ENCODE measurements at places on chromosomes 6 and 20.

DNA sequence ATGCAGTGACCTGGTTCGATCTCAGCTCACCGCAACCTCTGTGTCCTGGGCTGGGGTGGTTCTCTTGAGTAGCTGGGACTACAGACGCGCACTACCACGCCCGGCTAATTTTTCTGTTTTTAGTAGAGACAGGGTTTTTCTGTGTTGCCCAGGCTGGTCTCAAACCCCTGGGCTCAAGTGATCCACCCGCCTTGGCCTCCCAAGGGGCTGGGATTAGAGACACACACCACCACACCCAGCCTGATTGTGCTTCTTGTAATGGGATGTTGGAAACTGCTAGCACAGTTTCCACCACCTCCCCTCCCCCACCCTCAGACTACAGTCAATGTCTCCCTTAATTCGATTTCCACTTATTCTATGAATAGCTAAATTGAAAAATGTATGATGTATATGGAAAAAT, 22.6 kb upstream of the DSP start:
- DNase-seq: no peak

GRCh38 chr6:3560211-3560610, 103.4 kb upstream of the SLC22A23 start:
- no peak for DNase-seq

DNA sequence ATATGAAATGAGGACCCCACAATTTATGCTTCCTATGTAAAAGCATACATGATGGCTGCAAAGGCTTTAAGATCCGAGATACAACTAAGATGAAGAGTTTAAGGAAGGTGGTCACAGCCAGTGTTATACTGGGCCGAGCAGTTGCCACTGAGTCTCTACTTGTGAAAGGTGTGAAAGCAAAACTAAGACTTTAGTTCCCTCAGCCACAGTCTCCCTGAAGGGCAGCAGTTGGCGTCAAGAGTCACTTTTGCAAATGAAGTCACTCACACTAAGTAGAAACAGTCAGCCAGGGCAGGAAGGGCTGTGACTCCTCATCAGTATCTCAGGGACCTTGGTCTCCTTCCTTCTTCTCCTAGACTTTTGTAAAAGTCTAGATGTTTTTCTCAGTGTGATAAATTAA, 191.6 kb upstream of the MCHR2 start:
- no peak for DNase-seq

GRCh38 chr6:89675949-89676748, 37.6 kb upstream of the LYRM2 start:
- DNase-seq: no peak

DNA sequence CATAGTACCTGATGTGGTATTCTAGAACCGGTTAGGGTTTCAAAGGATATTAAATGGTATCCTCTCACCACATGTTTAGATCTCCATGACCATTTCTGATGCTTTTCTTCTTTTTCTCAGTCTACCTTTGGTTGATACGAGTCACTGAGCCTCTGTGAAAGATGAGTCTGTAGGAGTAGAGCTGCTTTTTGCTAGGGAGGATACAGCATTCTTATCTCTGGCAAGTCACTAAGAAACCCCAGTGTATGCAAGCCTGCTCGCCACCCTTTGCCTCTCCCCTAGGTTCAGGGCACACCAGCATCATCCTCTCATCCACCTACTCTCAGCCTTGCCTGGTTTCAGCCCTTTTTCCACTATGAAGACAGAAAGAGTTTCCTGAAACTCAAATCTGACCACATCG, 89.9 kb downstream of the MTFR2 start:
- DNase-seq: no peak

GRCh38 chr20:1752045-1752444, 94.5 kb upstream of the SIRPG start:
- DNase-seq: no peak

- DNase-seq: no peak
Measured at GRCh38 chr6:163327165-163327880, 87.2 kb upstream of the QKI start.

DNA sequence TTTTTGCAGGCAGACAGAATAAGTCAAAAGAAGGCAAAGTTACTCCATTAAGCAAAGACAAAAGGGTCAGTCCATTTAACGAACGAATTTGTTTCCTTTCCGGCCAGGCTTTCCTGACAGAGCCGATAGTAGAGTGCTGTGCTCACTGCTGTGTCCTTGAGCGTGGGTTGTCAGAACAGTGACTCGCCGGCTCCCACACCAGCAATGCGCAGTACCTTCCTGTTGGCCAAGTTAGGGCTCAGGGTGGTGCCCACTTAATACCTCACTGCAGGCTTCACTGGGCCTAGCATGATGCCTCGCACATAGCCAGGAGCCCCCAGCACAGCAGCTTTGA, 294.7 kb downstream of the FOXC1 start:
- DNase-seq: no peak

DNA sequence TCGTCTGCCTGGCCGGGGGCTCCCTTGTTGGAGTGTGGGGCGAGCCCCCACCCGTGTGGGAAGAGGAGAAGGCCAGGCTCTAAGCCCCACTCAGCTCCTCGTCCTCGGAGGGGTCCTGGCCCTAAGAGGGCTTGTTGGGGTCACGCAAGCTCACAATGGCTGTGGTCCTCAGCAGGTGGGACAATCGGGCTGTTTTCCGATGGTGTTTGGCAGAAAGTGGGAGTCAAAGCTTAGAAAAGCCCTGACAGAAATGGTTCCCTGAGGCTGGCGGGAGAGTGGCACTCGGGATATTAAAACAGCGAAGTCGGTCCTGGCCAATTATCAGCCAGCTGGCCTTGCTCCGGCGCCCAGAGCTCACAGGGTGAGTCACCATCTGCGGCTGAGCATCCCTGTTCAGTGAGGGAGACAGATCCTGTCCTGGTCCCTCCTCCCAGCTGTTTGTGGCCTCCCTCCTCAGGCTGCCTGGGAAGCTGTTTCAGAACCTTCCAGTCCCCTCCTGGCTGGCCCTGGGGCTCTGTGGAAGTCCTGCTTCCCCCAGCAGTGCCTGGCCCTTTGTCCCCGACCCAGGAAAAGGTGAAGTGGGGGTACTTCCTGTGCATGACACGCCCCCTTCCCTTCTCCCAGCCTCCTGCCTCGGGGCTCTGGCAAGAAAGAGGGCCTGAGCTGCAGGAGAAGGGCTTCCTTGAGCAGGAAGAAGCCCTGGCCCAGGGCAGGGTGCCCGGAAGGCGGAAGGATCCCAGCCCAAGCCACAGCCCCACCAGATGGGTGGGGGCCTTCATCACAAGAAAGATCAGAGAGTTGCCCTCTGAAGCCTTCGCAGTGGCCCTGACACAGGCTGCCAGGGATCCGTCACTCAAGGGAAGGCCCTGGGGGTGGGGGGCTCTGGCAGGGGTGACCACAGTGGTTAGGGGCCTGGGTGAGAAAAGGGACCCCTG, 53.6 kb upstream of the BHLHE23 start:
- no peak for DNase-seq

DNA sequence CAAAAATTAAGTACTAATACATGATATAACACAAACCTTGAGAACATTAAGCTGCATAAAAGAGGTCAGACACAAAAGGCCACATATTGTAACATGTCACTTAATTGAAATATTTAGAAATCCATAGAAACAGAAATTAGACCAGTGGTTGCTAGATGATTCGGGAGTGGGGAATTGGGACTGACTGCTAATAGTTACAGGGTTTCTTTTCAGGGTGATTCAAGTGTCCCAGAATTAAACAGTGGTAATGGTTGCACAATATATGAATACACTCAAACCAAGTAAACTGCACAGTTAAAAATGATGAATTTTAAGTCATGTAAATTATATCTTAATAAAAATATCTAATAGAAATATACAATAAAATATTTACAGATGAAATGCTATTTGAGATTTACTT, 174.5 kb downstream of the WDR27 start:
- DNase-seq: no peak

GRCh38 chr20:9388160-9388812, 126.1 kb upstream of the LAMP5 start:
- no peak for DNase-seq

Data from activated CD8-positive, alpha-beta memory T cell treated with anti-CD3 and anti-CD28 coated beads for 1 hour (primary cell).